ENCODE measurements at places on chromosomes 12 and 14.

- DNase-seq, result no peak
Measured at GRCh38 chr12:58914457-58914856, 5.8 kb downstream of the LRIG3 start.

- no peak for DNase-seq
Measured at GRCh38 chr14:38490273-38490672, 234.4 kb upstream of the CLEC14A start.

GRCh38 chr12:70366581-70367257, 629 bp downstream of the KCNMB4 start:
- peak; percentile 14 for DNase-seq

DNA sequence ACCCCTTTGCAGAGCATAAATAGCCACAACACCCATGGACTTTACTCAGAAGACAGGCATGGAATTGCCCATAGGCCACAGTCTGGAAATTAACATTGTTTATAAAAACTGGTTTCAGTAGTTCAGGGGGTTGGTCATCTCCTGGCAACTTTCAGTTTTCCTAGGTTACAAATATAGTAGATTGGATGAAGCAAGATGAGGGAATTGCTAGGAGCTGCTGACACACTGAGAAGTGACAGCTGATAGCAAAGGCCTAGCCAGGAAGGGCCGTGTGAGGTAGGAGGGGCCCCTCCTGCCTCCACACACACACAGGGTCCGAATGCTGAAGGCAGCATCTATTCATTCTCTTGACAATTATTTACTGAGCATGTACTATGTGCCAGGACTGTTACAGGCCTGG, 8.3 kb downstream of the GALNT16 start:
- DNase-seq, result no peak

- DNase-seq, result no peak
Measured at GRCh38 chr12:1130164-1130563, 139.1 kb downstream of the ERC1 start.

DNA sequence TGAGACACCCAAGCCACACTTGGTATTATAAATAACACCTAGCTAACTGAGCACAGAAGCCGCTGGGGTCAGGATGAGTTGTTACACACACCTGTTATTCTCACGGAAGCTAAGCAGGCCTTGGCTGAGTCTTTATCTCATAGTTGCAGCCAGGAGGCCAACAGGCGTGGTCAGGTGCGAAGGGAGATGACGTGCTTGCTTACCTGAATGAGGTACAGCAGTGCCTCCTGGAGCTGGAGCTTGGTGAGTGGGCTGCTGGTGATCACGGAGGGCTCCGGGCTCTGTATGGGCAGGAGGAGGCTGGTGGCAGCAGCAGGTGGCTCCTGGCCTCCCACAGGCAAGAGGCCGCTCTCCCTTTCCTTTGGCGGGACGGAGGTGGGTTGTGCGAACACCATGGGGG, 30.4 kb upstream of the CACNA2D4 start:
- DNase-seq, result no peak

DNA sequence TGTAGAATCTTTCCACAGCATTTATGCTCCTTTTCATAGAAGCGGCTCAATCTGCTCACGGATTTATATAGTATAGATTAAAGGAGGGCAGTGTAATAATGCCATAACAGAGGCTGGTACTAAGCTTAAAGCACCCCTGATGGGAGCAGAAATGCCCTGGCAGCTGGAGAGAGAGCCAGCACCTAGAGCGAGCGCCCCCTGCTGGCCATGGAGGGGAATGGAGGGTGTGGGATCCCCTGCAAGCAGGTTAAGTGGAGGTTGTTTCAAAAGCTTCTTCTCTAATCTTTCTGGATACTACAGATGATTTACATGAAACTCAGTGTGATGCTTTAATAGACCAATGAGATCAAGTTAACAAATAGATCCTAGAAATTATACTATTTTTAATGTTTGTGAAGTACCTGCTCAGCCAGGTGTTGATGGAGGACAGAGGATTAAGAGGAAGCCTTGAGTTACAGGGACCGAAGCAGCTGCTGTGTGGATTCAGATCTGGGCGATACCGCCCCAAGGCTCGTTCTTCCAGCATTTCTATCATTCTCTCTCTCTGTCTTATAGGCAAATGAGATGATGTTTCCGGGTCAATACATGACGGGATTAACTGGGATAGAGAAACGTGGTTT, 1519.3 kb upstream of the TMEM132C start:
- no peak for DNase-seq

DNA sequence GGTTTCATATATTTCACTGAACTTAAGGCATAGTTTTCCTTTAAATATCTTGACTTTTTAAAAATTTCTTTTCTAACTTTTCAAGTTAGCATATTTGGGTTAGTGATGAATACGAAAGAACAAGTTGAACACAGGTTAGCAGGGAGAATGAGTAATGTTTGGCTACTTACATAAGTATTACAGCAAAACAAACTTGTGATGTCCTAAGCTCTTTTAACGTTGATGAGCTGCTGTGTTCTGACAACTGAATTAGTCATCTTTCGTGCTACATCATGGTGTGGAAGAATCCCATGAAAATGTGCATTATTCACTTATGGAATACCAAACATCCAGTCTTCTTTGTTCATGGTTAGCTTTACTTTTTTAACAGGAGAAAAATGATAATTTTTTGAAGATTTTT, 36.3 kb upstream of the PDZRN4 start:
- DNase-seq, result no peak

DNA sequence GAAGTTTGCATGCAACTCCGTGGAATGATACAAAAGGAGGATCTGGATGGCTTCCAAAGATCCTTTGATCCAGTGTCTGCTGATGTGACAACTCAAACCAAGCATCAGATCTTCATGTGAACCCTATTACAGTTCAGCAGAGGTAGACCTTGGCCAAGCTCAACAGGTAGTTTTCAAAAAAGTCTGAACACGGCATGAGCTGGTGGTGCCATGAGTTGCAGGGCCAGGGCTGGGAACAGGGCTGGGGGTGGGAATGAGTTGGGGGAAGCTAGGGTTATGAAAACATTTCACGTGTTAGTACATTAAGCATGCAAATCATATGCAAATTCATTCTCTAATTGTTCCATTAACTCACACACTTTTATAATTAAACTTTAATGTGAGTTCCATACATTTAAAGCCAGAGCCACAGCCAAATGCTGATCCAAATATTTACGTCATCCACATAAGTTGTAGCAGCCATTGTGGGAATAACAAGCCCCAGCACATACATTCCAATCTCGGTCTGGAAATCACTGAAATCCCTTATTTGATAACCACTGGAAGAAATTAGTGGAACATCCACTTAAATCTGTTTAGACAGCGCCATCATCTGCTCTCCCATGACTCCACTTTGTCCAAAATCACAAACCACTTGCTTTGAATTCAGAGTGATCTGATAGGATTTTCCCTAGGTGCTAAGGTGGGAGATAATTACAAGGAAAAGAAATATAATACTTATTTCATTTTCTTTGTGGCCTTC, 158.5 kb downstream of the APAF1 start:
- DNase-seq, result no peak

GRCh38 chr12:90303771-90304170, 595.1 kb upstream of the ATP2B1 start:
- DNase-seq, result no peak

DNA sequence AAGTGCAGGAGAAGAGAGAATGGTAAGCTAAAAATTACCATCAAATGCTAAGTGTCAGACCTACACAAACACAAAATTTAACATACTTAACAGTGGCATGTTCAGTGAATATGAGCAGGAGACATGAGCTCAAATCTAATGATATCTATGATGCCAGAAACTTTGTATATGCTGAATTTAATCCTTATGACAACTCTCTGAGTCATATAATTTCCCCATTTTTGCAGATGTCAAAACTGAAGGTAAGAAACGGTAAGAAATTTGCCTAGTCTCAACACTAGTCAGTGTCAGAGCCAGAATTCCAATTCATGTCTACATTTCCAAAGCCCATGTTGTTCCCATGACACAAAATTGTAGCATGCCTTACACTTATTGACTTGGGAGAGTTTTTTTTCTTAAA, 375.8 kb downstream of the APAF1 start:
- DNase-seq, result no peak

GRCh38 chr14:37526994-37527393, 68.1 kb downstream of the FOXA1 start:
- no peak for DNase-seq

GRCh38 chr14:103960457-103961055, 18.2 kb upstream of the RD3L start:
- DNase-seq, result no peak
